Bronchial epithelial cell (primary cell): ENCODE measurements at places on chromosomes 5 and 9. TPM values are rescaled to one million over a fixed set of nuclear protein-coding genes. Genes with fewer than 3 reads are reported as not detected.
A peak's percentile ranks its signal among the peaks of the same experiment; 100 is the strongest.

Gene RNF183
- total RNA-seq = 0.26 and 0.38 TPM in 2 replicates

Gene NME5
- total RNA-seq = 0.53 and 0.64 TPM in 2 replicates

Gene TLR4
- total RNA-seq = 0.13 and 0.26 TPM in 2 replicates

Gene NEURL1B
- total RNA-seq = 4.7 and 6.4 TPM in 2 replicates

Gene CATSPER3
- under 0.01 and 0.26 TPM in 2 replicates for total RNA-seq

Gene NMUR2
- total RNA-seq = not detected in 2 replicates

GRCh38 chr9:135810806-135811575 is 96.4 kb downstream of the CAMSAP1 start:
- DNase-seq = no peak

DNA sequence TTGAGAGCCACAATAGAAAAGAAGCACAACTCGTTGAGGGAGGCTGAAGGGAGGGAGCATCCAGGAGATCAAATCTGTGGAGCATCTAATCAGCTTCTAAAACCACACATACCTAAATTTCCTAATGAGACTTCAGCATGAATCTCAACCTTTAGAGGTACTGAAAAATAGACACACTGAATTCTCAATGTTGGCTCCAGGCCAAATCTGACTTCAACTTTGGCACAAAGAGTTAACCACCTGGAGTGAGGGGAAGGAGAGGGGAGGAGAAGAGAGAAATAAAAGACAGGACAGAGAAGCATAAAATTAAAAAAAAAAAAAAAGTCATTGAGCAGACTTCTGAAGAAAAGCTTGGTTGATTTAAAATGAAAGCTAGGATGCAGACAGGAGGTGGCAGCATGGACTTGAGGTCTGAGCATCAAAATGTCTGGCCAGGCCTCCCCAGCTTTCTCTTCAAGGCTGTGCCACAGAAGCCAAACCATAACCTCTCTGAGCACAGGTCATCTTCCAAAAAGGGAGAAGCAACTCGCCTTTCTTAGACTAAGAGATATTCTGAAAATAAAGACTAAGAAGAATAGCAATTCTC is 205.6 kb downstream of the DENND1A start:
- no peak for DNase-seq

- DNase-seq = no peak
Measured at GRCh38 chr9:109309282-109309681, 11.6 kb downstream of the EPB41L4B start.

- DNase-seq = peak; percentile 12
Measured at GRCh38 chr5:98839469-98840383, 66.3 kb downstream of the RGMB start.

GRCh38 chr5:168925160-168925559 is 346.0 kb upstream of the PANK3 start:
- no peak for DNase-seq

- no peak for DNase-seq
Measured at GRCh38 chr9:73050065-73050816, 97.4 kb upstream of the ALDH1A1 start.

GRCh38 chr9:71936066-71936465 is 24.6 kb downstream of the C9orf85 start:
- DNase-seq = no peak

DNA sequence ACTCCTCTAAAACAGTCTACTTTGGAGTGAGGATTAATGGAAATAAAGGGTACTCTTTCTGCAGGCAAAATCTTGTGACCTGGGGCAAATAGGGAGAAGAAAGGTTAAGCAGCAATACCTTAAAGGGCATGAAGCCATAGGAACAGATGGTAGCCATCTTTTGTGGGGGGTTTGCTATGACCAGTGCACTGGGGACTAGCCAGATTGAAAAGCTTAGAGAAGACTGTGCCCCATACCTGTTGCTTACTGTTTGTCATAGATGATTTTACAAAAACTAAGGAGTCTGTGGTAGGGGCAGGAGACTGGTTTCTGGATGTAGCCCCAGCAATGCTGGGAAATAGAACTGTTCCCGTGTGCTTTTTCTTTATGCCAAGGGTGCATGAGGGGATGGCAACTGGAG is 58.6 kb downstream of the PAM start:
- no peak for DNase-seq

DNA sequence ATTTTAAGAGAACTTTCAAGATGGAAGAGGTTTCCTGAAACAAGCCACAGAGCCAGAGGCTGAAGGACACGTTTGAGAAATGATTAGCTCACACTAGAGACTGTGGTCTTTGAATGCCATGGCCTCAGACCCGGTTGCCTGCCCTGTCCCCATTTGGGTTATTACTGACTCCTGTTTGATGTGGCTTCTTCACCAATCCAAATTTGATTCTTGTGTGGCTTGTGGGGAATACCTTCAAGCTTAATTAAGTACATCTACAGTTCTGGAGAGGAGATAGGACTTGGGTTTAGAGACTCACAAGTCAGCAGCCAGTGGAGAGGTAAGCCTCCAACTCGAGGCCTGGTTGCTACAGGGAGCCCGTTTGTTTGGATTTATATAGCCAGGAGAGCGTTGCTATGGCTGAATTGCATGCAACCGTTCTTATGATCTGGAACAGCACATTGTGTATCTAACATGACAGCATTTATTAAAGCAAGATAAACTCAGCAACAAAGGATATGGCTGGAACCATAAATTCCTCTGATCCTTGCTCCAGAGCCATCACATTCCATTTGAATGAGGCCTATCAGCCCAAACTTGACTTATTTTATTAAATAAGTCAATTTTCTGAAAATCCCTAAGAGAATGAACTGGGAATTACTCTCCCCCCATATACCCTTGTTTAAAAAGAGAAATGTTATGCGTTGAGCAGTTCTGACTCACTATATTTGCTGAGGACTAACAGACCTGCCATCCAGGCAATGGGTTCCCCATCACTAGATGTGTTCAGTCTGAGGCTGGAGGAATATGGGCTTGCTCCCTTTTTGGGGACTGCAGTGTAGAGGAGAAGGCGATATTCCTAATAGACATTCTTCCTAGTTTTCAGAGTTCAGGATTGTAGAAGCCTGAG is 88.4 kb upstream of the TNFSF8 start:
- DNase-seq = no peak

- no peak for DNase-seq
Measured at GRCh38 chr5:169628892-169629291, 8.2 kb upstream of the DOCK2 start.

GRCh38 chr5:66647146-66647856 is 51.1 kb downstream of the MAST4 start:
- no peak for DNase-seq

- DNase-seq = no peak
Measured at GRCh38 chr5:149724130-149724840, 5.8 kb upstream of the PPARGC1B start.

DNA sequence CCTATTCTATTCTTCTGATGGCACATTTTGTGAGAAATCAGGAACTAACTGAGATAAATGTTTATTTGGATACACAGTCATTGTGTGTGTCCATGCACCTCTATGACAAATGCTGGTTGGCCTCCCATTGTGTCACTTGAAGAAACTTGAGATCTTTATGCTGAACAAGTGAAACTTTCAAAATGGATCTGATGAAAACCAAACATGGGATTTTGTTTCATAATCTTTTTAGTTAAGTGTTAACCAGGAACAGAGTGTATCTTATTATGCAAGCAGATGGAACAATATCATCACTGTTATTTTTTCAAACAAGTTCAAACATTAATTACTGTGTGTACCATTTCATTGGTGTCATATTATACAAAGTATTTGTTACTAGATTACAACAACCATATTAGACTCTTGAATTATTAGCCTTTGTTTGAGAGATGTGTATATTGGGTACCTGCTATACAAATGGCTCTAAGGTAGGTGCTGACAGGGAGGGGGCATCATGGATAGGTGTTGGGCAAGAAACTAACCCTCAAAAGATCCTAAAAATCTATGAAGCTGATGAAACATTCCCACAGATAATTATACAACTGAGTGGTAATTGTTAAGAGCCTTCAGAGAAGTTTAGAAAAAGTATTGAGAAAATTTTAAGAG is 159.8 kb downstream of the PALM2AKAP2 start:
- no peak for DNase-seq

DNA sequence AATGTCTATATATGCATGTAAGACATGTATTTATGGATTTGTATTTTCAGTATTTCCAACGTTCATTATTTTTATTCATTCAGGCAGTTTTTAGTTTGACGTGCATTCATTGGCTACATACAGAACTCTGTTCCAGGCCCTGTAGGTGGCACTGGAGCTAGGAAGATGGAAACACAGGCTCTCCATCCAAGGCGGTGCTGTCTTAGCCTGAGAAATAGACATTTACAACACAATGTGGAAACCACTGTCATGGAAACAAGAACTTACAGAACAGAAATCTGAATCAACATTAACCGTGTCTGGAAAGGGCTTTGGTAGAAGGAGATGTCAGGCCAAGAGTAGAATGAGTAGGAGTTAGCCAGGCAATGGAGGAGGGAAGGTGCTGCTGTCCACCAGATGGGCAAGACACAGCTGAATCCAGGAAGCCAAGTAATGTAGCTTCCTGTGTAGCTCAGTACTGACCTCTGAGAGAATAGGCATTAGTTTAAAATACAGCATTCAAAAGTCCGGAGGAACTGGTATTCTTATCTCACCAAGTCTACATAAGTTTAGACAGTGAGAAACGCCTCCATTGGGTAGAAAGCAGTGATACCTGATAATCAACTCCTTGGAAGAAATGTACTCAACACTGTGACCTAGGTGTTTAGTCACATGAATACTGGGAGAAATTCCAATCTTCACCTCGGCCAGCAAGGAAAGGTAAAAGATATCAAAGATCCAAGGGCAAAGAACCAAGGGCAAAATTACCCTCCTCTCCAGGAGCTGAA is 388.6 kb upstream of the CDH6 start:
- DNase-seq = peak; percentile 14

- peak; percentile 45 for DNase-seq
Measured at GRCh38 chr9:78261403-78262001, 25.6 kb downstream of the CEP78 start.

DNA sequence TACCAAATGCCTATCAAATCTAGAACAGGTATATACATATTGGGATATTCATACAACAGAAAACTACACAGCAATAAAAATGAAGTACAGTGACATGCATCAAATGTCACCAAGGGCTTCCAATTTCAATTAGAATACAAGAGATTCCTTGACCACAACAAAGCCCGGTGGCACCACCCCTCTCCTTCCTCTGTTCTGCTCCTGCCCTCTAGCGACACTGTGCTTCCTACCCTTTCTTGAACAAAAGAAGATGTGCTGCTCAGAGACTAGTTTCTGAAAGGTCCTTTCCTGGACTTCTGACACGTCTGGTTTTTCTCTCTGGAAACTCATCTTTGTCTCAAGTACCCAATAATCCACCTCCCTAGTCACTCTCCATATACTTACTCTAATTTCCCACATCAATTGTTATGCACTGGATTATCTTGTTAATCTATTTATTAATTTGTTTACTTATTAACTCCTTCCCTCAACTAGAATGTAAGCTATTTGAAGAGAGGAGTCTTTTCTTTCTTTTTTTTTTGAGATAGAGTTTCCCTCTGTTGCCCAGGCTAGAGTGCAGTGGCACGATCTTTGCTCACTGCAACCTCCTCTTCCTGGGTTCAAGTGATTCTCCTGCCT is 70.4 kb upstream of the CTSV start:
- DNase-seq = peak; percentile 63

DNA sequence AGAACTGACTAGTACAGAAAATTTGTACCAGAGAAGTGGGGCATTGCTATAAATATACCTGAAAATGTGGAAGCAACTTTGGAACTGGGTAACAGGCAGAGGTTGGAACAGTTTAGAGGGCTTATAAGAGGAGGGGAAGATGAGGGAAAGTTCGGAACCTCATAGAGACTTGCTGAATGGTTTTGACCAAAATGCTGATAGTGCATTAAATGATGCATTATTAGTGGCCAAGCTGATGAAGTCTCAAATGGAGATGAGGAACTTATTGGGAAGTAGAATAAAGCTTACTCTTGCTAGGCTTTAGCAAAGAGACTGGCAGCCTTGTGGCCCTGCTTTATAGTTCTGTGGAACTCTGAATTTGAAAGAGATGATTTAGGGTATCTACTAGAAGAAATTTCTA is 189.8 kb downstream of the FGF10 start:
- no peak for DNase-seq

DNA sequence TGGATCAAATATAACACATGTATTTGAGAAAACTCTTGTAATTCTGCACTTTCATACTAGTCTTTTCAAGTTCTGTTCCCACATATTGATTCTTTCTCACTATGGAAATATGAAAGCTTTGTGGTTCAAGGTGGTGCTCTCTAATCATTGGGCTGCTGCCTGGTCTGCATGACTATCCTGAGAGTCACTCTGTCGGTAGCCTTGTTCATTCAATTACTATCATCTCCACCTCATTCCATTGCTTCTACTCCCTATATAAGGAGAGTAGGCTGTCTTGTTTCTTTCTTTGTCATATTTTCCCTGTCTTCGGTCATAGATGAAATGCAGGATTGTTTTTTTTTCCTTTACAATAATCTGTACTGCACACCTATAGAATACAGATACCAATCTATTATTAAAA is 341.4 kb upstream of the ACTBL2 start:
- DNase-seq = peak; percentile 98

- DNase-seq = peak; percentile 33
Measured at GRCh38 chr9:89843591-89843990, 238.8 kb downstream of the GADD45G start.

GRCh38 chr5:143143973-143144372 is 259.5 kb downstream of the NR3C1 start:
- peak; percentile 81 for DNase-seq

DNA sequence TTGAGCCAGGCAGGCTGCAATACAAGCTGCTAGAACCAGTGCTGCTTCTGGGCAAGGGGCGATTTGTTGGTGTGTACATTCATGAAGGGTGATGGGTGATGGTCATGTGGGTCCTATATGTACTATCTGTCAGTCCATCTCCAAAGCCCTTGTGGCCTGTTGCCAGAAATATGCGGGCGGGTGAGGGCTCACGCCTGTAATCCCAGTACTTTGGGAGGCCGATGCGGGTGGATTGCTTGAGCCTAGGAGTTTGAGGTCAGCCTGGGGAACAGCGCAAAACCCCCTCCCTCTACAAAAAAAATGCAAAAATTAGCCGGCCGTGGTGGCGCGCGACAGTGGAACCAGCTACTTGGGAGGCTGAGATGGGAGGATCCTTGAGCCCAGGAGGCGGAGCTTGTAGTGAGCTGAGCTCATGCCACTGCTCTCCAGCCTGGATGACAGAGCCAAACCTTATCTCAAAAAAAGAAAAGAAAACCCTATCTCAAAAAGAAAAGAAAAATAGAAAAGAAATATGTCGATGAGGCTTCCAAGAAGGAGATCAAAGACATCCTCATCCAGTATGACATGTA is 45.0 kb upstream of the KLF4 start:
- DNase-seq = no peak

- DNase-seq = no peak
Measured at GRCh38 chr9:114003758-114004157, 74.3 kb downstream of the AMBP start.

DNA sequence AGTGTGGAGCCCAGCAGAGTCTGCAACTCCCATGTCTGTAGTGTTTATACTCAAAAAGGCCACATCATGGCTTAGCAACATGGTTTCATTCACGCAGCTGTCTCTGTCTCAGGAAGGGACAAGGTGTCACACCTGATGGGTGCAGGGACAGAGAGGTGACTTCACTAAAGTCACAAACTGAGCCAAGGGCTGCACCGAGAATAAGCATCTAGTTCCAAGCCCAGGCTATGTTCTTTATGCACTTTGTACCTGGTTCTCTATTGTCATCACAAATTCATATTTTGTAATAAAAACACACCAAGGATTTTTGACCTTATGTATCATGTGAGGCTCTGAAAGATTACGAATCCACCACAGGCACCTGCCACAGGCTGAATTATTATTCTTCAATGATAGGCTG is 64.9 kb upstream of the STK32A start:
- DNase-seq = no peak

- DNase-seq = no peak
Measured at GRCh38 chr9:17398350-17398749, 180.5 kb upstream of the SH3GL2 start.
